ENCODE measurements at places on chromosomes 12 and 14.

GRCh38 chr14:81400852-81401251 lies 728 bp upstream of the STON2 start:
- DNase-seq = peak; percentile 93

DNA sequence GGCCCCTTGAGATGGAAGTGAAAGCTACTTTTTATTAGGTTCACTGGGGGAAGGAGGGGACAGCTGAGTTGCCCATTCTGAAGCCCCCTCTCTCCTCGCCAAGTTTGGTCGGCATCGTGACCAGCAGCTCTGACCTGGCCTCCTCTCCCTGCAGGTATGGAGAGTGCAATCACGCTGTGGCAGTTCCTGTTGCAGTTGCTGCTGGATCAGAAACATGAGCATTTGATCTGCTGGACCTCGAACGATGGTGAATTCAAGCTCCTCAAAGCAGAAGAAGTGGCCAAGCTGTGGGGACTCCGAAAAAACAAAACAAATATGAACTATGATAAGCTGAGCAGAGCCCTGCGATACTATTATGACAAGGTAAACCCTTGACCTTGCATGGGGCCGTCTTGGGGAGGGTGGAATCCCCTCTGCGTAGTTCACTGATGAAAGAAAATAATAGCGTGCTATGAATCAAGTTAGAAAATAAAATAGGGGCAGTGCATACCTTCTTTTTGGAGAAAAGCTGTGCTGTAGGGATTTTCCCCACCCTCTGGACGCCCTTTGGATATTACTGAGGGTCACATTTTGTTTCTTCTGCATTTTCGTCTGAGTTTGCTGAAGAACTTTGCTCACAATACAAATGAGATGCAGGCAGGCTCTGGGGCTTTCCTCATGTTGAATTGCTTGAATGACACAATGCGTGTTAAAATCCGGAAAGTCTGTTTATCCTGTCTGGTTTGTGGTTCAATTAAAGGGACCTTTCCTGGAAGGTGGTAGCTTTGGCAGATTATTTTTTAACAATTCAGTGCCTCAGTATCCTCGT lies 29.4 kb downstream of the ELK3 start:
- DNase-seq = no peak

DNA sequence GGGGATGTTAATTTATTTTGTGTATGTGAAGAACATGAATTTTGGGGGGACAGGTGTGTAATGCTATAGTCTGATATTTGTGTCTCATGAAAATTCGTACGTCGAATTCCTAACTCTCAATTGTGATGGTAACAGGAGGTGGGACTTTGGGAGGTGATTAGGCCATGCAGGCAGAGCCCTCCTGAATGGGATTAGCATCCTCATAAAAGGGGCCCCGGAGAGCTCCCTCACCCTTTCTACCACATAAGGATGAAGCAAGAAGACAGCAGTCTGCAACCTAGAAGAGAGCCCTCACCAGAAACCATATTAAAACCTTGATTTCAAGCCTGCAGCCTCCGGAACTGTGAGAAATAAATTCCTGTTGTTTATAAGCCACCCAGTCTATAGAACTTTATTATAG lies 165.4 kb downstream of the MDGA2 start:
- DNase-seq = no peak

GRCh38 chr14:26444822-26445221 lies 153.0 kb downstream of the NOVA1 start:
- peak; percentile 0 for DNase-seq

- DNase-seq = no peak
Observed at GRCh38 chr14:68113343-68113930, 293.9 kb downstream of the RAD51B start.

DNA sequence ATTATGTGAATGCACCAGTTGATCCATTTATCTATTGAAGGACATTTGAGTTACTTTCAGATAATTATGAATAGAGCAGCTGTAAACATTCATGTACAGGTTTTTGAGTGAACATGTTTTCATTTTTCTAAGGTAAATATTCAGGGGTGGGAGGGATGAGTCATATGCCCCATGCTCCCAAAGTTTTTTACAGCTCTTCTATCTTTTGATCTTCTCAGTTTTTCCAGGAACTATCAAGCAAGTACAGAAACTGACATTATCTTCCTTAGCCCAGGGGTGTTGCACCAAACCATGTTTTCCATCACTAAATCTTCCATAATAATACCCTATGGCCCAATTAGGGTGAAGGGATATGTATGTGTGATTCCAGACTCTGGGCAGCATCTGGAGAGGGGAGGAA lies 384.5 kb downstream of the EMP1 start:
- no peak for DNase-seq

DNA sequence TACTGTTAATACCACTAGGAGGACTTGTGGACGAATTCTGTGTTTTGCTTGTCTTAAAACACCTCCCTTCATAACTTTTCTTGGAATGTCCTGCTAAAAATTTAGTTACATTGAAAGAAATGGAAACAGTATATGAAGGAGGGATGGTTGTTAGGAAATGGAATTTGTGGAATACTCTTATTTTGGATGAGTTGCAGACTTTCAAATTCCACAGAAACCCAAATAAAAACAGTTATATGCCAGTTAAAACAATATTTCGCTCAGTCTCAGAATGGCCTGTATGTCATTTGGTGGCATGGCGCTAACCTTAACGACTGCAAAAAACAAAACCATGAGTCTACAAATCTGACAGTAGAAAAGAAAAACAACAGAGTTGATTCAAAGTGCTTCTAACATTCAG lies 12.2 kb upstream of the ARHGAP5 start:
- no peak for DNase-seq

GRCh38 chr14:36866867-36867266 lies 205.2 kb downstream of the PAX9 start:
- no peak for DNase-seq

- no peak for DNase-seq
Observed at GRCh38 chr12:110845339-110845682, 1.5 kb upstream of the CCDC63 start.

DNA sequence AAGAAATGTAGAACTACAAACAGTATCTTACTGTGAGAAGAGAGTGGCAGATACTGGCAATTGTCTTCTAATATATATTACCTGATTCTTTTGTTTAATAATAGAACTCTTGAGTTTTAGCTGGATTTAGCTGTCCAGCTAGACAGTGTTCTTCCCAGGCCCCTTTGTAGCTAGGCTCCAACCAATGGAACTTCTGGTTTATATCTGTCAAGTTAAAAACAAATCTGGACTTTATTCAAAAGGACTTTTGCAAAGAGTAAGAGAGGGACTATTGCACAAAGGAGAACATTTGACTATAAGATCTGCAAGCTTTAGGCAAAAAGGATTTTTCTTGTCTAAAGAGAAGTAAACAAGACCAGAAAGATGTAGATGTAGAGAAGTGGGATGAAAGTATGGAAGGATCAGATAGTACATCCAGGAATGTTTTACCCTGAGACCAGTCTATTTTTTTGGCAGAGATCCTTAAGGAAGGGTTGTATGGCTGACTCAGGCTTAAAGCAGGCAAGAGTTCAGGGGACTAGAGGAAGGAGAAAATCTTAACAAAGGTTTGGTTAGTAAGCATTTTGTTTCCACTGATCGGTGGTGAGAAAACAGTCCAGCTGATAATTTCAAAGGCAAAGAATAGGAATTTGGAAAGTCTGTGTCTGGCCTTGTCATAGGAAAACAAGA lies 111.1 kb upstream of the PLEKHA5 start:
- peak; percentile 64 for DNase-seq

GRCh38 chr14:31926123-31926522 lies 151.0 kb upstream of the ARHGAP5 start:
- DNase-seq = peak; percentile 31

- DNase-seq = peak; percentile 26
Observed at GRCh38 chr14:95490727-95491451, 25.6 kb downstream of the SYNE3 start.

GRCh38 chr12:131105351-131105735 lies 151.6 kb downstream of the ADGRD1 start:
- DNase-seq = no peak

DNA sequence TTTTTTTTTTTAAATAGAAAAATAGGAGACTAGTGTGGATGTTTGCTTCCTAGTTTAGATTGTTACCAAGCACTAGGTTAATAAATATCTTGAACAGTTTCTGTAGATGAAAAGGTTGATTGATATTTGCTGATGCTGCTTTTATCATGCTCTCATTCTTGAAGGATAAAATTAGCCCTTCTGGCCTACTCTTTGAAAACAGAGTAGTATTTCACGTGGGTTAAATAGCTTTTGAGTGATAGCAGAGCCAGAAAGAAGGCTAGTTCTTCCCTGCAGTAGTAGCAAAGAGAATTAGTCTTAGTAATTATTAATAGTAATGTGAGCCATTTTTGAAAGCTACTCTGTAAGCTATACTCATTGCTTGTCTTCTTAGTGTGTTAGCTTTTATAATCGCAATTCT lies 5.2 kb downstream of the NEDD1 start:
- no peak for DNase-seq

DNA sequence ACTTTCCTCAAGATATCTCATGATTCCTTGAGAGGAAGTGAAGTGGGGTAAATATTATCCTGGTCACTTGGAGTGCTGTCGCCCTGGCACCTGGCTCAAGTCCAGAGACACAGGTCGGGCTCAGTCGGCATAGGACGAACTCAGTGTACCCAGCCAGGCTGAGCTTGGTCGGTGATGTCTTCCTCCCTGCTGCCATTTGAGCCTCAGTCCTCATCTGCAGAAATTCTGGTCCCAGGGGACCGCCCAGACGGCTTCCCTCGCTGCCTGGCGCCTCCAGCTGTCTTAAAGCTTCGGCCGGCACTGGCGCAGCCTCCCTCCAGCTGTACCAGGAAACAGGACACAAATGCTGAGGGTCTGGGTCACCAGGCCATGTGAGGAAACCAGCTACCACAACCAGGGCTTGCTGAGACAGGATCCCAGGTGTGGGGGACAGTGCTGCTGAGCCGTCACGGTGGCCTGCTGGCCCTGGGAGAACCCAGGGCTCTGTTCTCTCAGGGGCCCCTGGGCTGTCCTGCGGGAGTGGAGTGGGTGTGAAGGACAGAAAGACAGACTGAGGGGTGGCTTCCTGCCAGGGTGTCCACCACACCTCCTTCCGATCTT lies 5.0 kb upstream of the KLC1 start:
- no peak for DNase-seq

GRCh38 chr12:92602930-92603623 lies 99.7 kb upstream of the PLEKHG7 start:
- no peak for DNase-seq

DNA sequence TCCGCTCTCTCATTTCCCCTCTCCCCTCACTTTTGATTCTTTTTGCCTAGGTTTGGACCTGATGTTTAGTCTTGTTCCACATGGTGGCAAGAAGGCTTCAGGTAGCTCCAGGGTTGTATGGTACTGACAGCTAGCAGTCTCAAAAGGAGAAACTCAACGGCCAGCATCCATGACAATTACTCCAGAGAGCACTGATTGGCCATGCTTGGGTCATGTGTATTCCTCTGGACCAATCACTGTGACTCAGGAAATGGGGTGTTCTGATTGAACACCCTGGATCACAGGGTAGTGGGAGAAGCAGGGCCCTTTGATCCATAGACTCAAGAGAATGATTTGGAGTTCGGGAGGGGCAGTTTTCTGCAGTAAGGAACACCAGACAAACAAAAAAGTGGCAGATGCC lies 45.3 kb downstream of the DYRK2 start:
- DNase-seq = no peak

GRCh38 chr14:65850429-65851135 lies 438.1 kb downstream of the FUT8 start:
- DNase-seq = no peak

DNA sequence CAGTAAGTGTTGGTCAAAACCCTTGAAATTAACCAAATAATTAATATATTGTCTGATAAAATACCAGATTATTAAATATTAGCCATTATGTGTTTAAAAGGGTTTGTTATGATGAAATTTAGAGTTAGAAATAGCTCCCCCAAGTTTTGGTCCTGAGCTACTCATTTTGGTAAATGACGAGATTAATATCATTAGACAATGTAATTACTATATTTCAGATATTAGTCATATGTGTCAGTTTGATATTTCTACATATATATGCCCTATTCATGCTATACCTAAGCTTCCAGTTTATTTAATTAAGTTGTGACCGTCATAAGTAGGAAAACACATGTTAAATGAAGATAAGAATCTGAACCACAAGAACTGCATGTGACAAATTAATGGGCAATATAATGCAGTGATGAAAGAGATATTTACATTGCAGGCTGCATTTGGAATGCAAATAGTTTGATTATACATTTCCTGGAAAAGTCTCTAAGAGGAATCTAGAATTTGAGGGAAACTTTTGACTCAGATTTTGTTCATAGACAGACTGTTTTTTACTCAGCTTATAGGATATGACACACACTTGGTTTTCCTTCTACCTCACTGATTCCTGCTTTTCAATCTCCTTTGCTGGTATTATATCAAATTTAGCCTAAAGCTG lies 70.5 kb downstream of the TBC1D30 start:
- no peak for DNase-seq

DNA sequence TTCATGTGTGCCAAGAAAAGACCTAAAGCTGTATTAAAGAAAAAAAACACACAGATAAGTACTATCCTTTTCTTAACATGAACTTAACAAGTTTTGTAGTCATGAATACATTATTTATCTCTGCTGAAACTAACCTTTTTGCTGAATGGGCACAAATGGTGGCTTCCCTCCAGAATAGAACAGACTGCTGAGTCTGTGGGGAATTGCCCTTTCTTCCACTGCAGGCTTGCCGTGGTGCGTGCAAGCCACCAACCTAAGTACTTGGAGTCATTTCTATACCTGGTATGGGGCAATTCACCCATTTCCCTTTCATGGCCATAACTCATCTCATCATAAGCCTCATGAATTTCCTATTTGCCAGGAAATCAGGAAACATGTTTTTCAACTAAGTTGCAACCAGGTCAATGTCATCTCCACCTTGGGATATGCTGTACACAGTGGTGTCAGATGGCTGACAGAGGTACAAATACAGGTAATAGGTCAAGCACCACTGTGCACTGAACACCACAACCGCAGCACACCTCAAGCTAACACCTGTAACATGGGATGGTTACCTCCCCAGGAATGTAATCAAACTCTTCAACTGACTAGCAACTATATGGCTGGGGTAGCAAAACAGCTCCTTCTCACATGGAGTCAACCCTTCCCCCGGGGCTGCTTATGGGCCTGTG lies 49.9 kb downstream of the CATSPERB start:
- DNase-seq = no peak

- no peak for DNase-seq
Observed at GRCh38 chr12:75482646-75483045, 2.1 kb downstream of the GLIPR1 start.
